Airway epithelial cell (primary cell): ENCODE measurements at places on chromosomes 5 and 9. TPM values are rescaled to one million over a fixed set of nuclear protein-coding genes. Genes with fewer than 3 reads are reported as not detected.

RCL1 gene
- 23.5 and 27.3 TPM in 2 replicates for total RNA-seq

TNFSF8 gene
- not detected in 2 replicates for total RNA-seq

EHMT1 gene
- total RNA-seq = 55.5 and 61.3 TPM in 2 replicates

RACK1 gene
- total RNA-seq = 2,458 and 2,962 TPM in 2 replicates

PCDH12 gene
- 0.21 TPM in 1 of 2 replicates, not detected in the other for total RNA-seq

PCDHB4 gene
- total RNA-seq = not detected in 2 replicates
